ENCODE measurements at places on chromosomes 7 and 10. TPM values are rescaled to one million over a fixed set of nuclear protein-coding genes. Genes with fewer than 3 reads are reported as not detected.

Gene SFTPA1
- not detected for total RNA-seq

Gene AKR1C2
- not detected for total RNA-seq

Gene MRPS17
- 11.7 TPM for total RNA-seq

Gene ZNF425
- 6.2 TPM for total RNA-seq

- H3K4me3 ChIP-seq = no peak overlapping the region
- H3K27ac ChIP-seq = no peak overlapping the region
- peaks cover 13% of the 10 kb centered on the region for H3K27me3 ChIP-seq
- H3K36me3 ChIP-seq = peaks cover 3% of the 10 kb centered on the region
- peaks cover 29% of the 10 kb centered on the region for H3K4me1 ChIP-seq
Observed at GRCh38 chr10:13351340-13351915, 3.3 kb upstream of the SEPHS1 start.

GRCh38 chr10:123154711-123155505 lies 706 bp downstream of the BUB3 start:
- peak; percentile 51 for DNase-seq
- H3K36me3 ChIP-seq = peaks cover 9% of the 10 kb centered on the region
- peaks cover 29% of the 10 kb centered on the region for H3K4me1 ChIP-seq

GRCh38 chr10:60237977-60238758 lies 151.5 kb downstream of the ANK3 start:
- no peak overlapping the region for H3K27ac ChIP-seq
- no peak for DNase-seq
- H3K4me3 ChIP-seq = no peak overlapping the region
- no peaks in the 10 kb centered on the region for H3K36me3 ChIP-seq
- H3K27me3 ChIP-seq = no peaks in the 10 kb centered on the region

GRCh38 chr7:118845791-118846190 lies 621.3 kb downstream of the ANKRD7 start:
- H3K36me3 ChIP-seq = no peaks in the 10 kb centered on the region
- H3K4me3 ChIP-seq = no peak overlapping the region
- DNase-seq = no peak
- no peaks in the 10 kb centered on the region for H3K27me3 ChIP-seq
- H3K27ac ChIP-seq = no peak overlapping the region

- no peaks in the 10 kb centered on the region for H3K36me3 ChIP-seq
- no peak overlapping the region for H3K4me3 ChIP-seq
- DNase-seq = no peak
Observed at GRCh38 chr7:7536396-7537019, 835 bp upstream of the COL28A1 start.

- no peak overlapping the region for H3K4me3 ChIP-seq
- H3K36me3 ChIP-seq = peaks cover 10% of the 10 kb centered on the region
- peaks cover 10% of the 10 kb centered on the region for H3K27me3 ChIP-seq
- peak overlapping the region; percentile 73 for H3K27ac ChIP-seq
Observed at GRCh38 chr7:155206318-155207020, 91.2 kb upstream of the INSIG1 start.
